Aorta (tissue), 5 donors: ENCODE measurements at places on chromosomes 2 and 18. TPM values are rescaled to one million over a fixed set of nuclear protein-coding genes. Genes with fewer than 3 reads are reported as not detected.

Gene TP53I3
- 30.2 TPM for polyA plus RNA-seq

Gene MCFD2
- 53.3 TPM for polyA plus RNA-seq

Gene NEU2
- polyA plus RNA-seq: not detected

Gene ATP5MC3
- 238 TPM for polyA plus RNA-seq

DNA sequence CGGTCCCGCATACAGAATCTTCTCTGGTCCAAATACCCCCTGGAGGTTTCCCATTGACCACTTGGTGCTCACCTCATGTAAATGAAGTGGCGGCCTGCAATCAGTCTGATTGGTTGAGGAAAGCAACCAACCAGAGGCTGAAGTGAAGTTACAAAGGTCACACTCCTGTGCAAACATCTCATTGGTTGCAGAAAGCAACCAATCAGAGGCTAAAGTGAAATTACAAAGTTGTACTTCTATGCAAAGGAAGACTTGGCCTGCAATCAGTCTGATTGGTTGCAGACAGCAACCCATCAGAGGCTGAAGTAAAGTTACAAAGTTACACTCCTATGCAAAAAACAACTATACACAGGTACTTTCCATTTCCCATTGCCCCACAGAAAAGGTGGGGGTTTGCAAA lies 2.5 kb upstream of the SP100 start:
- DNase-seq: no peak

GRCh38 chr2:219423652-219424377 lies 5.6 kb downstream of the DES start:
- no peak for DNase-seq

GRCh38 chr2:222837643-222838056 lies 23.2 kb upstream of the ACSL3 start:
- no peak for DNase-seq

GRCh38 chr2:239690651-239691631 lies 290.1 kb upstream of the HDAC4 start:
- no peak for DNase-seq

DNA sequence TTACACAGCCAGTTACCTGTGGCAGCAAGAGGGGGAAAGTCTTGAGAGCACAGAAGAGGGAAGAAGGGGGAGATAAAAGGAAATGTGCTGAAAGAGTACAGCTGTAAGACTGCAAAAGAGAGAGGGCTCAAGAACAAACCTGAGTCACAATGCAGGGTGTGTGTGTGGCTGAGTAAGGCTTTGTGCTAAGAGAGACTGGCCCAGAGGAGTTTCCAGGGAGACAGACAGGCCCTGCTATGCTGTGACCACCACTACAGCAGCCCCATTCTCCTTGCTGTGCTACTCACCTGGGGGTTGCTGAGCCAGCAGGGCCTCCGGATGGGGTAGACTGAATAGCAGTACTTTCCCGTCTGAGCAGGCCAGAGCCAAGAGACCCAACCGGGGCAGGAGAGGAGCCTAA lies 12.4 kb upstream of the MPV17 start:
- DNase-seq: no peak

- no peak for DNase-seq
Observed at GRCh38 chr2:65722028-65722778, 289.8 kb upstream of the SPRED2 start.

- DNase-seq: no peak
Observed at GRCh38 chr2:65804777-65805176, 372.4 kb upstream of the SPRED2 start.

DNA sequence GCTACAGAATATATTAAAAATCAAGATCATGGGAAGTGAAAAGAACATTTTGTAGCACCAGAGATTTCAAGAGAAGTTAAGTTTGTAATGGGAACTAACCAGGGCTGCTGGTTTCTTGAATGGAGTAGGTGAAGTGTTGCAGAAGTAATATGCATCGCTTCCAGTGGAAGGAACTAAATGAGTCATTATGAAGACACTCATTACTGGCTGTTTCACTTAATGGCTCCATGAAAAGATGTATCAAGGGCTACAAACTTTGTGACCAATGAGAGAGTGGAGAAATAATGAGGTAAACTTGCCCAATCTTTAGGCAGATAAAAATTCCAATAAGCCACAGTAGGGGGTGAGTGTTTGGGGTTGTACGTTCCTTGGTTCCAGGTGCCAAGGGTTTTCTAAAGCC lies 380.4 kb upstream of the POU3F3 start:
- no peak for DNase-seq

- no peak for DNase-seq
Observed at GRCh38 chr2:51597086-51597485, 565.2 kb upstream of the NRXN1 start.

DNA sequence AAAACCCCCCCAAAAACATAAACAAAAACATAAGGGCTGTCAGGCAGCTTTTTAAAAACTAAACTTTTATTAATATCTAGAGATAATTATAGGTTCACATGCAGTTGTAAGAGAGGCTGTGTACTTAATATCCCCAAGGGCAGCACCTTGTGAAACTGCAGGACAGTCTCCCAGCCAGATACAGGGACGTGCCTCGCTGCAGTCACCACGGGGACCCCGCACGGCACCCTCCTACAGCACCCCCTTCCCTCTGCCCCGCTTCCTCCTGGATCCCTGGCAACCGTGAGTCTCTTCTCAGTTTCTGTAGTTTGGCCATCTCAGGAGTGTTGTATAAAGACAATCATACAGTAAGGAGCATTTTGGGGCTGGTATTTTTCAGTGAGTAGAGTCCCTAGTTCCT lies 6.8 kb upstream of the COLEC11 start:
- no peak for DNase-seq

GRCh38 chr2:126893153-126893552 lies 5.5 kb upstream of the TEX51 start:
- DNase-seq: no peak

GRCh38 chr2:38598200-38598990 lies 4.3 kb downstream of the HNRNPLL start:
- DNase-seq: no peak

GRCh38 chr2:75342504-75343175 lies 143.3 kb upstream of the TACR1 start:
- no peak for DNase-seq
